ENCODE measurements at places on chromosomes 1 and 21.

- DNase-seq = no peak
These were observed 141.9 kb upstream of the TNR start for GRCh38 chr1:175885326-175885725.

DNA sequence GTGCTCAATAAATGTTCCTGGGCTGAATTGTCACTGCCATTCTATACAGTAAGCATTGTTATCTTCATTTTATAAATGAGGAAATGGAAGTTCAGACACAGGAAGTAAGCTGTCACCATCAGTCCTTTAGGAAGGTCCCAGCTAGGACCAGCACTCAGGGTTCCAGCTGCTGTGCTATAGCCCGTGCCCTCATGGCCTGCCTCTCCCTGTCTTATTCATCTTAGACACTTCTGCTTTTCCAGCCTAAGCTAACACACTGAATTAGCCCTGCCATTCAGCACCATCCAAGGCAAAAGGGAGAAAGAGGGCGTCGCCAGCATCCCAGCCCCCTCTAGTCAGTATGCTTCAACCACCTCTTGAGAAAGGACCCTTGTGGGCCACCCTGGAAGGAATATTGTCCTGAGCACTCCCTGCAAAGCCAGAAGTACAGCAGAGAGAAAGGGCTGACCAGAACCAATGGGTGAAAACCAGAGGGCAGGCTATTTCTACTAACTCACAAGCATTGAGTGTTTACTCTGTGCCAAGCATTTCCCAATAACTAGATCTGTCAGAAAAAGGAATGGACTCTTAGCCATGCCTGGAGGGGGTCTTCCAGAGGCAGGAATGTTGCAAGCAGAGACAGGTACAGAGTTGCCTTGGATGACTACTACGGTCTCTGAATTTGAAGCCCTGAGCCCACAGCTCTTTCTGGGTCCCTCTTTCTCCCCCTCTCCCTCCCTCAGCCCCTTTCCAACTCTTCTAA, 77.9 kb upstream of the NFIA start:
- DNase-seq = no peak

DNA sequence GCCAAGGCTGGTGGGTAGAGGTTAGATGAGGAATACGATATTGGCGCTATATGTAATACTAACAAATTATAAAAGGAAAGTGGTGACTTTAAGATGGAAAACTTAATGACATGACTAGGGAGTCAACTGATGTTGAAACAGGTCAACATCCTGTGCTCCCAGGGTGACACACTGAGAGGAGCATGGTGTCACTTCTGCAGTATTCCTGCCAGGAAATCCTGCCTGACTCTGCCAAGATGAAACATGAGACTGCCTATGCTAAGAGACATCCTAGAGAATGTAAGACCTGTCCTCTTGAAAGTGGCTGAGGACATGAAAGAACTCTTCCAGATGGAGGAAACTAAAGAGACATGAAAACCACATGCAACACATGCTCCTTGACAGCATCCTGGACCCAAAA, 65.0 kb upstream of the KCND3 start:
- DNase-seq = no peak

DNA sequence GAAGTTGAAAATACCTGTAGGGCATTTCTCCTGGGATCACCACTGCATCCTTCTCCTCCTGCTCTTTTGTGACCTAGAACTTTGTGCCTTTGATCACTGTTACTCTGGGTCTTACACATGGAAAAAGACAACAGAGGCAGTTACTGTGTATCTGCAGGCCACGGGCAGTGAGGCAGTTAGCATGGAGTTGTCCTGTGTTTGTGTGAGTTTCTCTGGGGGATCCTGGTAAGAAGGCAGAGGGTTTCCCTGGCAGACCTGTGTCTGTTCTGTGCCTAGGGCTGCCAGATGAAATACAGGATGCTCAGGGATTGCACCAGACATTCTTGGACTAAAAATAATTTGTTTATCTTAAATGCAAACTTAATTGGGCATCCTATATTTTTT, 44.4 kb upstream of the SCCPDH start:
- DNase-seq = no peak

DNA sequence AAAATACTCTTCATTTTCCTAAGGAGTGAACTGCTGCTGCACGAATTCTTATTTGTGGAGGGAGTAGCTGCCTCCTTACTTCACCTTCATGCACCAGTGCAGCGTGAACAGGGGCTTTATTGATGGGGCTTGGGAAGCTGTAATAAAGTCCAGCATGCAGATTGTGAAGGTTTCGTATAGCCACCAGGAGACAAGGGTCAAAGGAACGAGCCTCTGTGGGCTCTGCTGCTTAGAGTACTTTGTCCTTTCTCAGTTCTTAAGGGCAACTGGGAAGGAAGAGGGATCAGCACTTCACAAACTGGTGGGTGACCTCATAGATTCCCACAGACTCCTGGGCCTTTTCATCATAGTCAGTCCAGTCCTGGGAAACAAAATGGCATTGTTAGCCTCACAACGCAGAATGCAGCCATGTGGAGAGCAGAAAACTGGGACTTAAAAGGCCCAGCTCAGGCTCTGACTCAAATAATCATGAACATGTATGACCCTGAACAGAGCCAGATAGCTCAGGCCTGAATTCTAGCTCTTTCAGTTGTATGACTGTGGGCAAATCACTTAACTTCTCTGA, 6.0 kb downstream of the CZIB start:
- DNase-seq = no peak

- DNase-seq = no peak
These were observed 25.0 kb upstream of the TMEM39B start for GRCh38 chr1:32047701-32048100.

- peak; percentile 70 for DNase-seq
These were observed 676 bp downstream of the MORC3 start for GRCh38 chr21:36320421-36321324.

- no peak for DNase-seq
These were observed 633.1 kb upstream of the CHRM3 start for GRCh38 chr1:238753252-238753651.

GRCh38 chr1:179241530-179242097, 12.1 kb upstream of the ABL2 start:
- no peak for DNase-seq
